ENCODE measurements at places on chromosomes 2 and 18. TPM values are rescaled to one million over a fixed set of nuclear protein-coding genes. Genes with fewer than 3 reads are reported as not detected.

DNA sequence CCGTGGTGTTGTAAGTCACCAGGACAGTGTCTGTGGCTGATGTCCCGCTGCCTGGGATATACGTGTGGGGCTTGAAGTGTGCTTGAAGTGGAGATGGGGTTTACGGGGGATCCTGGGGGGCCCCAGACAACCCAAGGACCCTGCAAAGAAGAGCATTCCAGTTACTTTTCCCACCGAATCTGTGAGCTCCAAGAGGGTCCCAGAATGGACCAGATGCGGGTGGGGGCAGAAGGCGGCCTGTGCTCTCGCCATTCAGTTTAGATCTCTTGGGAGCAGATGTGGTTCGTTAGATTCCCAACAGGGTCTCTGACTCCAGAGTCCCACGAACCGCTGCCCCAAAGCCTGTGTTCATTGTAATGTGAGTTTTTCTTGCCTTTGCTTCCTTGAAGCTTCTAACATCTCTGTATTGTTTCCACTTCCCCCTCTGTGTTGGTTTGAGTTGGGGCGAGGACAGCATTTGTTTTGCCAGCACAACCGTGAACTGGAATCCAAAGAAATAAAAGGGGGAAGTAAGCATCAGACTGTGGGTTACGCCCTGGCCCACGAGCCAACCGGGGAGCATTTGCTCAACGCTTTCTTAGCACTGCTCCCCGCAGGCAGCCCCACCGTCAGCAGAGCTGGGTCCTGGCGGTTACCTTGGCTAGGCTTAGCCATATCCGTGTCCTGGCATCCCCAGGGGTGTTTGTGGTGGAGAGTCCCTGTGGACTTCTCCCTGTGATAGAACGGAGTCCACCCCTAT is 92.1 kb downstream of the SH3BP4 start:
- H3K4me3 ChIP-seq: no peak overlapping the region
- no peaks in the 10 kb centered on the region for H3K27me3 ChIP-seq
- peaks cover 13% of the 10 kb centered on the region for H3K4me1 ChIP-seq
- no peak for DNase-seq
- H3K36me3 ChIP-seq: no peaks in the 10 kb centered on the region
- H3K27ac ChIP-seq: no peak overlapping the region

GRCh38 chr2:173749315-173749714 is 215.9 kb downstream of the SP3 start:
- no peak overlapping the region for H3K4me3 ChIP-seq
- H3K36me3 ChIP-seq: no peaks in the 10 kb centered on the region
- H3K27ac ChIP-seq: no peak overlapping the region
- H3K27me3 ChIP-seq: peaks cover 11% of the 10 kb centered on the region

DNA sequence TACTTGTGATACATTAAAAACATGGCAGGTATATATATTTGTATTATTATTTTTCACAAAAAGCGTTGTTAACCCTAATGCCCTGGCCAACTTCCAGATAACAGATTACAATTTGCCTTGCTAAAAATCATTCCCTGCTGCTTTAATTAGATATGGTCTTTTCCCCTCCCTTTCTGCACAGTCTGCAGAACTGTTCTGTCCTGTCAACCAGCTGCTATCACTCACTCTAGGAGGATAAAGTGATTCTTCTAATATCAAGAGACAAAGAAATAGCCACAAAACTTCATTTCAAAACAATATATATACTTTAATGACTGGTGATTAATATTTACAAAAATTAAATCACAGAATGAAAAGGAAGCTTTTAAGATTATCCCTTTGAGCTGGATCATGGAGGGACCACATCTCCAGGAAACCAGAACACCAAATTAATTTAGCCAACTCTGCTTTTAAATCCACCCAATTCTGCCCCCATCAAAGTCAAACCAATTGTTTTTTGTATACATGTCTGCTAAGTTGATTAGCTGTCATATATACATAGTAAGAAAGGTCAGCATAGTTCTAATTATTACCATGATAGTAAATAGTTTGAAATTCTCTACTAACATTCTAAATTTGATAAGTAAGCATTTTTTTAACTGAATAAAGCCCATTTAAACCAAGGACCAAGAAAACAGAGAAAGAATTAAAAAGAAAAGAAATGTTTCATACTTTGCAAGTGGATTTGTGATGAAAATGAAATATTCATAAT is 55.7 kb downstream of the RND3 start:
- no peaks in the 10 kb centered on the region for H3K36me3 ChIP-seq
- no peak overlapping the region for H3K27ac ChIP-seq
- no peak overlapping the region for H3K4me3 ChIP-seq
- DNase-seq: no peak

- H3K4me1 ChIP-seq: peaks cover 13% of the 10 kb centered on the region
- H3K27ac ChIP-seq: no peak overlapping the region
- no peak for DNase-seq
- no peak overlapping the region for H3K4me3 ChIP-seq
- peaks cover 3% of the 10 kb centered on the region for H3K27me3 ChIP-seq
These were observed 20.1 kb upstream of the NAB1 start for GRCh38 chr2:190628591-190629319.

DNA sequence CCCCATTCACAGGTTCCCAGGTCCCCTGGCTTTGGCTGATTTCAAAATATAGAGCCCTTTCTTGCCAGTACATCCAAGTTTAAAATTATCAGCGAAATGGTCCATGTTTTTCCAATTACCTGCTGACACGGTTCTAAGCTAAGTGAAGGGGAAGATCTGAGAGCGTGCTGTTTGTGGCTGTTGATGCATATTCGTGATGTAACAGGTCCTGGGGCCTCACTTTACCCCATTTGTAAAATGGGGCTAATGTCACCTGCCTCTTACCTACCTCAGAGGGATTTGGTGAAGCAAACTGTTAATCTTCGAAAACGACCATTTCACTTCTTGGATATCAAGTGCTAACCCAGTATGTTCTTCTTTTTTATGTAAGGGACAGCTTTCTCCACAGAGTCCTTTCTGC is 33.0 kb downstream of the SLC1A4 start:
- no peak for DNase-seq
- H3K4me1 ChIP-seq: peaks cover 16% of the 10 kb centered on the region
- peaks cover 55% of the 10 kb centered on the region for H3K36me3 ChIP-seq
- no peaks in the 10 kb centered on the region for H3K27me3 ChIP-seq
- no peak overlapping the region for H3K27ac ChIP-seq
- no peak overlapping the region for H3K4me3 ChIP-seq

- no peak overlapping the region for H3K4me3 ChIP-seq
- H3K27ac ChIP-seq: no peak overlapping the region
- H3K27me3 ChIP-seq: no peaks in the 10 kb centered on the region
- DNase-seq: no peak
- no peaks in the 10 kb centered on the region for H3K4me1 ChIP-seq
These were observed 268.3 kb upstream of the NETO1 start for GRCh38 chr18:73136134-73136533.

DNA sequence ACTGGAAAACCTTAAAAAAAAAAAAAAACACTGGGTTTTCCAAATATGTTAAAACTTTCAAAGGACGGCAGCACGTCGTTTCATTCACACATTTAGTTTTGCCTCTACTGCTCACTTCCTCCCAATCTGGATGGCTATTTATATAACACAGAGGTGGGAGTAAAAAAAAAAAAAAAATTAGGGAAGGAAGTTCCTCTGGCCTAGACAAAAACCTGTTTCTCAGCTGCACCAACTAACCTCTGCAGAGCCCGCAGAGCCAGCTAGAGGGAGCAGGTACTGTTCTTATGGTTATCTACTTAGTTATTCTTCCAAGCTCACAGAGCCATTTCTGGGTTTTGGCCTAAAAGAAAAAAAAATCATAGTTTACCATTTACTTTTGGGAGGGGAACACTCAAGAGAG is 28.1 kb downstream of the SLC1A4 start:
- H3K36me3 ChIP-seq: peaks cover 74% of the 10 kb centered on the region
- H3K4me1 ChIP-seq: peaks cover 10% of the 10 kb centered on the region
- H3K27ac ChIP-seq: no peak overlapping the region
- H3K4me3 ChIP-seq: no peak overlapping the region

DNA sequence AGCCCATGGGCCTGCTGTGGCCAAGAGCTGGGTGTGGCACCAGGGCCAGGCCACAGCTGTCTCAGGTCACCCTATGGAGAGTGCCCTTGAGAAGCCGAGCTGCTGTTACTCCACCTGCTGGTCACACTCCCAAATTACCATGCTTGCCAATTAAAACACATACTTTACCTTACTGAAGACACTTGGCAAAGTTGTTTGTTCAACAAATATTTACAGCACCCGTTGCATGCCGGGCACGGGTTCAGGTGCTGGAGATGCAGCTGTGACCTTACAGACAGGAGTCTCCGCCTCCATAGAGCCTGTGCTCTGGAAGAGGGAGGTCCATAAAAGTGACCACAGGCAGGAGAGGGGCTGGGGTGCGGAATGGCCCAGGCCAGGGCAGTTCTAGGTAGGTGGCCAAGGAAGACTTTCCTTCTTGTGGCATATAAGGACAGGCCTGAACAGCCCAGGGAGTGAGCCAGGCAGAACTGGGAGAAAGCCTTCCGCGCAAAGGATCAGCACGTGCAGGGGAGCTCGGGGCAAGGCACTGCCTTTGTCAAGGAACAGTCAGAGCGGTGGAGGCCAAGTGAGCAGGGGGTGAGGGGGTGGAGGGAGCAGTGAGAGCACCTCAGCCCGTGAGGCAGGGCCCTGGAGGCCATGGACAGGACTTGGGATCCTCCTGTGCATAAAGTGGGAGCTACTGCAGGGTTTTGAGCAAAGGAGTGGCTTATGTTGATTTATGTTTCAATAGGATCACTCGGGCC is 23.6 kb upstream of the RBM44 start:
- no peaks in the 10 kb centered on the region for H3K4me1 ChIP-seq
- peaks cover 65% of the 10 kb centered on the region for H3K36me3 ChIP-seq
- H3K4me3 ChIP-seq: no peak overlapping the region

DNA sequence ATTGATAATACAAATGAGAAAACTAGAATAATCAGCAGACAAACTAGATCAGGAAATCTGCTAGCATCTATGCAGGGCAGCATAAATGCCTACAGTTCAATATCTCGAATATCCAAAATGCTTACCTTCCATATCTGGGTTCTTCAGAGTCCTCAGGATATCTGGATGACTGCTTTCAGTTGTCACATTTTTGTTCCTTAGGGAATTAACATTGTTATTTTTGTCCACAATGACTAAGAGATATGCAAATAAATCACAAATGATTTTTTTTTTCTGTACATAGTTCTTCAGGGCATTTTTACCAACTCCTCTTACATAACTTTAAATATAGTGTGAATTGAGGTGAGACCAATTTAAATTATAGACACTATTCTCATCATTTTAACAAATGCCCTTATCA is 80.9 kb downstream of the AQP4 start:
- no peaks in the 10 kb centered on the region for H3K4me1 ChIP-seq
- H3K27ac ChIP-seq: no peak overlapping the region
- no peak for DNase-seq

- H3K4me3 ChIP-seq: no peak overlapping the region
- H3K4me1 ChIP-seq: peaks cover 6% of the 10 kb centered on the region
- H3K27ac ChIP-seq: no peak overlapping the region
- H3K27me3 ChIP-seq: peaks cover 13% of the 10 kb centered on the region
- no peak for DNase-seq
These were observed 36.5 kb upstream of the HPCAL1 start for GRCh38 chr2:10266133-10266620.

GRCh38 chr2:144448389-144449027 is 71.4 kb downstream of the ZEB2 start:
- no peaks in the 10 kb centered on the region for H3K36me3 ChIP-seq
- H3K27ac ChIP-seq: no peak overlapping the region
- no peak overlapping the region for H3K4me3 ChIP-seq
- DNase-seq: no peak
- H3K4me1 ChIP-seq: peaks cover 14% of the 10 kb centered on the region

GRCh38 chr2:7024261-7024660 is 107.0 kb downstream of the RNF144A start:
- no peak for DNase-seq
- H3K27ac ChIP-seq: no peak overlapping the region
- H3K36me3 ChIP-seq: peaks cover 67% of the 10 kb centered on the region
- H3K27me3 ChIP-seq: no peaks in the 10 kb centered on the region
- no peak overlapping the region for H3K4me3 ChIP-seq

GRCh38 chr18:39667905-39668304 is 2102.3 kb upstream of the CELF4 start:
- no peak overlapping the region for H3K27ac ChIP-seq
- DNase-seq: no peak
- H3K27me3 ChIP-seq: no peaks in the 10 kb centered on the region
- H3K36me3 ChIP-seq: no peaks in the 10 kb centered on the region

DNA sequence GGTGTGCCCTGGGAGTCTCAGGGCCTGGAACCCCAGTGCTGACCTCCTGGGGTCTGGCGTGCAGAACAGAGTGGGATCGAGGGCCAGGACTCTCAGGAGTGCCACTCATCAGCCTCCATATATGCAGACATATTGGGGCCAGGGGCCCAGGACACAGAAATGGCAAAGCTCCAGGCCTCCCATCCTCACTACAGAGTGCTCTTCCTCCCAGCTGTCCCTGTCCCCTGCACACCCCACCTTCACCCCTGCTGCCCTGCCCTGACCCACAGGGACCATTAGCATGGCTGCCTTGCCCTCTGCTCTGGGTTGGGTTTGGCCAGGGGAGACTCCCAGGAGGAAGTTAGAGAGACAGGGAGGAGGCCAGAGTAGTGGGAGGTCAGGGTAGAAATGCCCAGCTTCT is 2.8 kb downstream of the TEX51 start:
- peaks cover 3% of the 10 kb centered on the region for H3K27me3 ChIP-seq
- DNase-seq: no peak
- no peak overlapping the region for H3K27ac ChIP-seq

- H3K4me3 ChIP-seq: no peak overlapping the region
- H3K27me3 ChIP-seq: no peaks in the 10 kb centered on the region
- no peak overlapping the region for H3K27ac ChIP-seq
- no peak for DNase-seq
These were observed 11.9 kb upstream of the RPL31 start for GRCh38 chr2:100990166-100990565.

GRCh38 chr2:183291436-183291835 is 167.2 kb downstream of the NUP35 start:
- H3K27me3 ChIP-seq: no peaks in the 10 kb centered on the region
- no peak overlapping the region for H3K27ac ChIP-seq
- no peaks in the 10 kb centered on the region for H3K4me1 ChIP-seq
- DNase-seq: no peak
- no peak overlapping the region for H3K4me3 ChIP-seq

DNA sequence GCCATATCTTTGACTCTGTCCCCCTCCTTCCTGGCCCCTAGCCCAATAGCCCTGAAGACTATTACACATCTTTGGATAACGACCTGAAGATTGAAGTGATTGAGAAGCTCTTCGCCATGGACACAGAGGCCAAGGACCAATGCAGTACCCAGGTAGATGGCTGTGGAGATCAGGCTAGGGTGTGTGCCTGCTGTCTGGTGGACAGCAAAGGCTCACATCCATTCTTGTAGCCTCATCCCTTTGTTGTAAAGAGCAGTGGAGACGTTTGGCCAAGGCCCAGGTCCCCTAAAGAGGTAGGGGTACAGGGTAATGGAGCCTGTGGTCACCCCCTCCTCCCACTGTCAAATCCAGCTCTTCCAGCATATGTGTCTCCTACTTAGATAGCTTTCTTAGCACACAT is 81.4 kb downstream of the EPAS1 start:
- H3K36me3 ChIP-seq: no peaks in the 10 kb centered on the region
- H3K4me3 ChIP-seq: no peak overlapping the region
- no peaks in the 10 kb centered on the region for H3K27me3 ChIP-seq
- no peaks in the 10 kb centered on the region for H3K4me1 ChIP-seq

Gene NCOA1
- total RNA-seq: 14.5 TPM

Gene POMC
- total RNA-seq: 3.4 TPM

Gene RUFY4
- 0.81 TPM for total RNA-seq

Gene NPAS2
- total RNA-seq: 5.5 TPM

Gene FAHD2B
- 32.0 TPM for total RNA-seq

Gene ALLC
- total RNA-seq: not detected

Gene RAB12
- 15.2 TPM for total RNA-seq

Gene VSNL1
- total RNA-seq: not detected
